ENCODE measurements at places on chromosomes 6 and 20.

- no peak for DNase-seq
These were observed 203.2 kb downstream of the SIM1 start for GRCh38 chr6:100261486-100261885.

GRCh38 chr6:32291543-32291942 is 67.7 kb upstream of the NOTCH4 start:
- no peak for DNase-seq

DNA sequence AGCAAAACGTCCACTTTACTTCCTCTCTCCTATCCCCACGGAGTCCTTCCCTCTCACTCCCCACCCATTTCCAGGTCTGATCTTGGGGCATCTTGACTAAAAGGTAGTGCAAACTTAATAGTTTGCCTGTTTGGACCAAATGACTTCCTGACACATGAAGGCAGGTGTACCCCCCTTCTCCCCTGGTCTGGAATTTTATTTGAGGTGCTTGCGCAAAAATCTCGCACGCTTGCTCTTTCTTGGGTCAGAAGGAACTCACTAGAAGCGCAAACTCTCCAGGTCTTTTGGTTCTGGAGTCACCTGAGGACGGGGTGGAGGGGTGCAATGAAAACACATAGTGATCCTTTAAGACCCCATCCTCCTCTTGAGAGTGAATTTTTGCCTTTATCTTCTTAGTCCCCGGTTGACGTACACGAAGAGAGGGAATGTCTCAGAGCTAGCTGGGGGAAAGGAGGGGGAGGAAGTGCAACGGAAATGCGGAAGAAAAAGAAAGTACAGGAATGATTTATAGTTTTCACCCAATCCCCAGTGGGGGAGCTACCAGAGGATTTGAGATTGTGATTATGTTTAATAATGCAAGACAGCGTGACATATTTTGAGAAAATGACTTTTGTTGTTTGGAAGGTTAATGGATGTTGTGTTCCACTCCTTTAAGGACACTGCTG is 4.9 kb downstream of the ADGRB3 start:
- DNase-seq = no peak

- no peak for DNase-seq
These were observed 377.1 kb downstream of the FOXA2 start for GRCh38 chr20:22207280-22207679.
